GM23248 (cell line): ENCODE measurements at places on chromosomes 1 and 21.

GRCh38 chr1:79105500-79105899 lies 99.0 kb upstream of the ADGRL4 start:
- peak; percentile 50 for DNase-seq

- no peak for DNase-seq
Measured at GRCh38 chr21:22725436-22725835, 1727.2 kb downstream of the NCAM2 start.

DNA sequence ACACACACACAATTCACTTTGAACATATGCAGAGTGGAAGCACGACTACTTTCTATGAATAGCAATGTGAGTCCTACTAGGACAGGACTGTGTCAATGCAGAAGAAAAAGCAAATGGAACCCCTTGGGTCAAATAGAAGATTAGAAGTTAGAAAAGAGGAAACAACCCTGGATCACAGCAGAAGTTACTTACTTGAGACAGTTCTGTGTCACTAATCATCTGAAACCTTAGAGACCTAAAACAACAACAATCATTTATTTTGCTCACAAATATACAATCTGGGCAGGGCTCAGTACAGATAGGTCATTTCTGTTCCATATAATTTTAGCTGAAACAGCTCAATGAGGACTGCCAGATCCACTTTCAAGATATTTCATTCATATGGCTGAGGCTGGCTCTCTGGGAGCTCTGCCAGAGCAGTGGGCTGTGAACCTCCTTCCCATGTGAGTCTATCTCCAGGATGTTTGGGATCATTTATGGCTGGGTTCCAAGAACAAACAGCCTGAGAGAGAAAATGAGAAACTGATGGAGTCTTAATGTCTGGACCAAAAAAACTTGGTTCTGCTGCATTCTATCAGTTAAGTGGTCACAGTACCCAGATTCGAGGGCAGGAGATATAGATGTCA lies 42.5 kb upstream of the IL10 start:
- peak; percentile 51 for DNase-seq

DNA sequence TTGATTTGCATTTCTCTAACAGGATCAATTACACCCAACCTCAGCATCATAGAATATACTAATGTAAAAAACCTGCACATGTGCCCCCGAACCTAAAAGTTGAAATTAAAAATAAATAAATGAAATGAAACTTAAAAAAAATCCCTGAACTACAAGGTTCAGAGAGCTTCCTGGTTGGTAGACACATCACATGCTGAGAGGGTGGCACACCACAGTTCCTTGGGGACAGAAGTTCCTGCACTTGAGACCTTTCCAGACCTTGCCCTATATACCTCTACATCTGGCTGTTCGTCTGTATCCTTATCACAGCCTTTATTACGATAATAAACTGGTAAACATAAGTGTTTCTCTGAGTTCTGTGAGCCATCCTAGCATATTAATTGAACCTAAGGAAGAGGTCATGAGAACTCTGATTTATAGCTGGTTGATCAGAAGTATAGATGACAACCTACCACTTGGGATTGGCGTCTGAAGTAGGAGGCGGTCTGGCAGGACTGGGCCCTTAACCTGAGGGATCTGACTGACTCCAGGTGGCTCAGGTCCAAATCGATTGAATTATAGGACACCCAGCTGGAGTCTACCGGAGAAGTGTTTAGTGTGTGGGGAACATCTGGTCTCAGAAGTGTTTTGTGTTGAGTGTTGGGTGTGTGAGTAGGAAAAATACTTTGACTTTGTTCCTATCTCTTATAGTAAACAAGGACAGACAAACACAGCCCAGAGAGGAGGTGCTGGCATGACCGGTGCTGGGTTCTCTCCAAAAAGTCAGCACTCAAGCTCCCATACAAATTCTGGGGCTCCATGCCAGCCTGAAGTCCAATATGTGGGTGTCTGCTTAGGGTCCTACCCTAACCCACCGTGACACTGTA lies 19.0 kb downstream of the C1orf115 start:
- DNase-seq = no peak

DNA sequence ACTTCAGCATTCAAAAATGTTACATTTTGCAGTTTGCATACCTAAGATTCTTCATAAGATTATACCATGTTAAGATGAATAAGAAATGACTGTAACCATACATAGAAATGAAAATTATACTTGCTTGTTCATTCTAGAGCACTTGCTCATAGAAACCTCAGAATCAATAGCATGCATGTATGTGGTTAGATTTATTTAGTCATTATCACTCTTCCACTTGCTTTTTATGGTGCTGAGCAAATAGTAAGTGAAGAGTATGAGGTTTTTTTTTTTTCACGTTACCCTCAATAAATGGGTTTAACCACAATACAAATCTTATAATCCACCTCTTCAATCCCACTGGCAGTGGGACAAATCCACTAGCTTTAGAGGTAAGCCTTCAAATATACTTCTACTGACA lies 84.7 kb downstream of the LRRC53 start:
- no peak for DNase-seq

DNA sequence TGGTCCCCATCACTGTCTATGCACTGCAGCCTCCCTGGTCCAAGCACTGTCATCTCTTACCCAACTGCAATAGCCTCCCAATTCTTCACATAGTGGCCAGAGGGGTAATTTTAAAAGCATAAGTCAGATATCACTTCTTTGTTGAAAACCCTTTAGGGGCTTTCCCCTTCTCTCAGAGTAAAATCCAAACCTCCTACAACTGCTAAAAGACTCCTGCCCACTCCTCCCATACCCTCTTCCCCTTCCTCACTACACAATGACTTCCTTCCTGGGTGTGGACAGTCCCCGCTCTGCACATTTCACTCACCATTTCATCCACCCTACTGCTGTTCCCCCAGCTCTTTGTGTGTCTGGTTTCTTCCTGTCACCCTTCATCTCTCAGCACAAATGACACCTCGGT lies 8.3 kb downstream of the MCOLN2 start:
- DNase-seq = no peak

DNA sequence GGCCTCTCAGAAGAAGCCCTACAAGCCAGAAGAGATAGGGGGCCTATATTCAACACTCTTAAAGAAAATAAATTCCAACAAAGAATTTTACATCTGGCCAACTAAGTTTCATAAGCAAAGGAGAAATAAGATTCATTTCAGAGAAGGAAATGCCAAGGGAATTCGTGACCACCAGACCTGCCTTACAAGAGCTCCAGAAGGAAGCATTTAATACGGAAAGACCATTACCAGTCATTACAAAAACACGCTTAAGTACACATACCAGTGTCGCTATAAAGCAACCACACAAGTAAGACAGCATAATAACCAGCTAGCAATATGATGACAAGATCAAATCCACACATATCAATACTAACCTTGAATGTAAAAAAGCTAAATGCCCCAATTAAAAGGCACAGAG lies 704.9 kb upstream of the CHRM3 start:
- no peak for DNase-seq

DNA sequence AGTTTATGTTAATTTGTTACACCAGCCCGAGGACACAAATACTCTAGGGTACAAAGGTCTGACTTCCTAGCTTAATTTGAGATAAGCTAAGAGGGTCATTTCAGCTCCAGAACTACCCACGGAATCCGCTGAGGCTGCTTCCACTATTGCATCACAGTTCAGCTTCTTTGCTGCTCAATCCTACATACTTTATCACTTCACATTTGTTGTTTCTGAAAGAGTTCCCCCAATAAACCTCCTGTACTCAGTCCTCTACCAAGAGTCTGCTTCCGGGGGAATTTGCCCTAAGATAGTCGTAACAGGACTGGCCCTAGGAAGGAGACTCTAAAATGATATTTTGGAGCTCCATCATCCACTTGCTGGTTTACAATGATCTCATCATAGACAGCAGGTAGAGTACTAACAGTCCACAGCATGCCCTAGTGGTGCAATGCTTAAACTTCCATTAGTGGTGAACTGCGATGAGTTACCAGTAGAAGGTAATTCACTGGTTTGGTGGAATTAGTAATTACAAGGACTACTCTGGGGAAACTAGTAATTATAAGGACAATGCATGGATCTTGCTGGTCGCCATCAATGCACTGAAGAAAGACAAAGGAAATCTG lies 229.3 kb downstream of the USH2A start:
- DNase-seq = peak; percentile 5

GRCh38 chr1:33880305-33880704 lies 16.4 kb downstream of the HMGB4 start:
- DNase-seq = peak; percentile 58

DNA sequence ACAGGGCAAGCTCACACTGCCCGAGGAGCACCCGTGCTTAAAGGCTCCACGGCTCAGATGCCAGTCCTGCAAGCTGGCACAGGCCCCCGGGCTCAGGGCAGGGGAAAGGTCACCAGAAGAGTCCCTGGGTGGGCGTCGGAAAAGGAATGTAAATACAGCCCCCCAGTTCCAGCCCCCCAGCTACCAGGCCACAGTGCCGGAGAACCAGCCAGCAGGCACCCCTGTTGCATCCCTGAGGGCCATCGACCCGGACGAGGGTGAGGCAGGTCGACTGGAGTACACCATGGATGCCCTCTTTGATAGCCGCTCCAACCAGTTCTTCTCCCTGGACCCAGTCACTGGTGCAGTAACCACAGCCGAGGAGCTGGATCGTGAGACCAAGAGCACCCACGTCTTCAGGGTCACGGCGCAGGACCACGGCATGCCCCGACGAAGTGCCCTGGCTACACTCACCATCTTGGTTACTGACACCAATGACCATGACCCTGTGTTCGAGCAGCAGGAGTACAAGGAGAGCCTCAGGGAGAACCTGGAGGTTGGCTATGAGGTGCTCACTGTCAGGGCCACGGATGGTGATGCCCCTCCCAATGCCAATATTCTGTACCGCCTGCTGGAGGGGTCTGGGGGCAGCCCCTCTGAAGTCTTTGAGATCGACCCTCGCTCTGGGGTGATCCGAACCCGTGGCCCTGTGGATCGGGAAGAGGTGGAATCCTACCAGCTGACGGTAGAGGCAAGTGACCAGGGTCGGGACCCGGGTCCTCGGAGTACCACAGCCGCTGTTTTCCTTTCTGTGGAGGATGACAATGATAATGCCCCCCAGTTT lies 1.3 kb downstream of the CELSR2 start:
- no peak for DNase-seq
